GM12878 (cell line): ENCODE measurements at places on chromosomes 16 and 17. TPM values are rescaled to one million over a fixed set of nuclear protein-coding genes. Genes with fewer than 3 reads are reported as not detected.

Gene MYH13
- 0.03 TPM in 1 of 2 replicates, not detected in the other for total RNA-seq

GRCh38 chr17:28319598-28319935 lies 567 bp downstream of the TMEM97 start:
- H3K27me3 ChIP-seq, result no peaks in the 10 kb centered on the region
- peak overlapping the region; percentile 73 for H3K27ac ChIP-seq
- no peaks in the 10 kb centered on the region; the same call in 1 of the 2 replicates for H3K4me1 ChIP-seq
- DNase-seq, result no peak

DNA sequence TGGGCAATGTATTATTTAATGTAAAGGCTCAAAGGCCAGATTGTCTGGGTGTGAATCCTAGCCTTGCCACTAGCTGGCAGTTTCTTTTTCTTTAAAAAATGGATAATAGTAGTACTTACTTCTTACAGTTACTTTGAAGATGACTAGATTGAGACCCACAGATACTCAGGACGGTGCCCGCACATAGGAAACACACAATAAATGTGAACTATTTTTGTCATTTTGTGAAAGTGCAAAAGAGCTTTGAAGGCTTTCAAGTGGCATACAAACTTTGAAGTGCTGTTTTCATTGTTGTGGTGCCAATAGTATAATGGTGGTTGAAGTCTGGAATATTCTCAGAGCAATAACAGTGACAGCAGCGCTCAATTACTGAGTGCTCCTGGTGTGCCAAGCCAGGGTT lies 63.6 kb downstream of the OTOA start:
- H3K27me3 ChIP-seq, result no peaks in the 10 kb centered on the region
- H3K36me3 ChIP-seq, result no peaks in the 10 kb centered on the region
- H3K4me3 ChIP-seq, result no peak overlapping the region

DNA sequence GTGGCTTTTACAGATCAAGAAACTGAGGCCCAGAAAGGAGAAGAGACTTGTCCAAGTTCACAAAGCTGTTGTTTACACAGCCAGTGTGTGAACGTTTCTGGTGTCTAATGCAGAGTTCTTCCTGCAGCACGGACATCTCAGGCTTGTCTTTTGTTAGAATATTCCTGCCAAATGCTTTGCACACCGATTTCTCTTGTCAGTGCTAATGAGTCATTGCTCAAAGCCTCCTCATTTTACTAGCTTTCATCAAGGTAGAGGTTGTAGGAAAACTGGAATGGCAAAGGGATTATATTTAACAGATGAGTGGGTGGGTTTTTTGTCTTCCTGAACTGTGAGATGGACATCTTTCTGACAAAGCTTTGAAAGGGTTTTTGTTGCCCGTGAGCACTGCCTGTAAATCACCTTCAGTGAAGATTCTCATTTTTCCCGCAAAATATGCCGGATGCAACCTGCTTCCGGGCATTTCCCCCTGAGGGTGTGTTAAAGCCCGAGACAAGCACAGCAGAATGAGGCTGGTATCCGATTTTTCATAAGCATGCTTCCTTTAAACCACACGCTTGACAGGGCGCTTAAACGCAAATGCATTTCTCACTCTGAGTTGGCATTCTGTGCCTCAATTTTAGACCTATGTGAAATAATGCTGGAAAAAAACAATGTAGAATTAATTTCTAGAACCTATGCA lies 14.7 kb downstream of the PMM2 start:
- H3K36me3 ChIP-seq, result peaks cover 27% of the 10 kb centered on the region
- H3K4me3 ChIP-seq, result no peak overlapping the region
- DNase-seq, result no peak
- H3K27me3 ChIP-seq, result no peaks in the 10 kb centered on the region
- no peak overlapping the region for H3K27ac ChIP-seq

DNA sequence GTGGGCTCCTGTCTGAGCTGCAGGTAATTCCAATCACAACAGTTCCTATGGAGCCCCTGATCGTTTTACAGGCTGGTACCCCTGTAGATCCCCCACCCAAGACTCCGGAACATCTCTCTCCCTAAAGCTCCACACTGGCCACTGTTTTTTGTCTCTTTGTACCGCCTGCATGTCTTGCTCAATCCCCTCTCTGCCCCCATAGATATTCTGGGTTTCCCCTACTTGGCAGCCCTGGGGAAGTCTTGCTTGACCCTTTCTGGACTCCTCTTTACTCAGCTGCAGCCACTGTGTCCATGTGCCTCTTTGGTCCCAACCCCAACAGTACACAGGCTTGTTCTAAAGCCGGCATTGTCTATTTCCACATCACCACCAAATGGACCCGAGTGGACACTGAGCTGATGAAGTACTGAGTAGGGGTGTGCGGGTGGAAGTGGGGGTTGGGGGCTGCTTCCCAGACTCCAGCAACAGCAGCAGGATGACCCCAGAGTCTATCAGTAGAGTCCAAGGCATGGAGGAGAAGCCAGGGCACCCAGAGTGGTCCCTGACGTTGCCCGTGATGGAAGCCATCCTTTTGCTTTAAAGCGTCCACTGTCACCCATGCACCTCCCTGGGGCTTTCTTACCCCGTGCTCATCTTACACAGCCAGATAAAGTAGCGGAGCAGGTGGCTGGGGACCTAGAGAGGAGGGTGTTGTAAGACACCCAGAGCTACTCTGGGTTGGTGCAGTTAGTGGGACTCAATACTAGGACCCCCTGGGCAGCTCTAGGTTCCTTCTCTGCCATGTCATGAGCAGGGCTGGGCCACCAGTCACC lies 6.4 kb downstream of the CD300LB start:
- H3K27me3 ChIP-seq, result no peaks in the 10 kb centered on the region; the same call in 1 of the 2 replicates
- no peak overlapping the region for H3K27ac ChIP-seq
- no peak for DNase-seq
- H3K4me3 ChIP-seq, result no peak overlapping the region
- H3K4me1 ChIP-seq, result peaks cover 15% of the 10 kb centered on the region

- peak overlapping the region; percentile 80 for H3K27ac ChIP-seq
- no peaks in the 10 kb centered on the region for H3K27me3 ChIP-seq
- no peaks in the 10 kb centered on the region for H3K36me3 ChIP-seq
- DNase-seq, result peak; percentile 69
- no peak overlapping the region for H3K4me3 ChIP-seq
- H3K4me1 ChIP-seq, result peaks cover 47% of the 10 kb centered on the region
These were observed 5.1 kb downstream of the RAB37 start for GRCh38 chr17:74742153-74742515.

- H3K36me3 ChIP-seq, result no peaks in the 10 kb centered on the region
- no peak for DNase-seq
- no peak overlapping the region for H3K4me3 ChIP-seq
- H3K27ac ChIP-seq, result no peak overlapping the region
- H3K4me1 ChIP-seq, result peaks cover 9% of the 10 kb centered on the region
These were observed 6.2 kb downstream of the HOXB4 start for GRCh38 chr17:48571826-48572417.

- no peaks in the 10 kb centered on the region for H3K36me3 ChIP-seq
- DNase-seq, result no peak
- no peak overlapping the region for H3K27ac ChIP-seq
- no peaks in the 10 kb centered on the region for H3K27me3 ChIP-seq
These were observed 1.6 kb downstream of the KCNH4 start for GRCh38 chr17:42179335-42179734.

GRCh38 chr16:2475413-2476344 lies 752 bp downstream of the TBC1D24 start:
- H3K27me3 ChIP-seq, result no peaks in the 10 kb centered on the region
- H3K27ac ChIP-seq, result no peak overlapping the region
- peaks cover 12% of the 10 kb centered on the region for H3K4me1 ChIP-seq
- peak overlapping the region; percentile 71 for H3K4me3 ChIP-seq
- no peak for DNase-seq
- H3K36me3 ChIP-seq, result no peaks in the 10 kb centered on the region

GRCh38 chr16:53925107-53925410 lies 221.1 kb downstream of the FTO start:
- no peaks in the 10 kb centered on the region for H3K4me1 ChIP-seq
- no peak overlapping the region for H3K27ac ChIP-seq
- no peak overlapping the region for H3K4me3 ChIP-seq
- no peak for DNase-seq

GRCh38 chr16:85991425-85991824 lies 92.5 kb downstream of the IRF8 start:
- no peak overlapping the region for H3K4me3 ChIP-seq
- peaks cover 93% of the 10 kb centered on the region for H3K4me1 ChIP-seq
- H3K27me3 ChIP-seq, result no peaks in the 10 kb centered on the region
- H3K27ac ChIP-seq, result peak overlapping the region; percentile 100

DNA sequence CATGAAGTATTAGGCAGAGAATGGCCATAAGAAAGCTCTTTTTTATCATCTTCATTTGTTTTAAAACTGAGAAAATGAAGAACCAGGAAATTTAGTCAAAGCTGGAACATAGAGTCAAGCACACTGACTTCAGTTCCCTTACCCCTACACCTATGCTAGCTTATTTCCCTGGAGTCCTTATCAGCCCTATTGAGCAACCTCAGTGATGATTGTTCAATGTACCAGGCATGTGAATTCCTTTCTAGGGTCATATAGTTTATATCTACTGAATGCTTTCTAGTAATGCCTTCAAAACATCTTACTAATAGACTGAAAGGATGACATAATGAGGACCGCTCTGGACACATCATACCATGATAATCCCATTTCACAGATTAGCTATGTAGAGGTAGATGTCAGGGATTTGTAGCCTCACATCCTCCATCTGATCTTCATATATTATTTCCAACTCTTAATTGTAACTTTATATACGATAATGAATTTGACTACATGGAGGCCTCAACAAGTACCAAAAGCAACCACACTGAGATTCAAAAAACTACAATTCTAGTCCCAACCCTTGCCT lies 460.4 kb upstream of the DYNLRB2 start:
- no peak overlapping the region for H3K4me3 ChIP-seq
- H3K36me3 ChIP-seq, result no peaks in the 10 kb centered on the region
- H3K27ac ChIP-seq, result no peak overlapping the region
- H3K27me3 ChIP-seq, result no peaks in the 10 kb centered on the region
- no peak for DNase-seq

DNA sequence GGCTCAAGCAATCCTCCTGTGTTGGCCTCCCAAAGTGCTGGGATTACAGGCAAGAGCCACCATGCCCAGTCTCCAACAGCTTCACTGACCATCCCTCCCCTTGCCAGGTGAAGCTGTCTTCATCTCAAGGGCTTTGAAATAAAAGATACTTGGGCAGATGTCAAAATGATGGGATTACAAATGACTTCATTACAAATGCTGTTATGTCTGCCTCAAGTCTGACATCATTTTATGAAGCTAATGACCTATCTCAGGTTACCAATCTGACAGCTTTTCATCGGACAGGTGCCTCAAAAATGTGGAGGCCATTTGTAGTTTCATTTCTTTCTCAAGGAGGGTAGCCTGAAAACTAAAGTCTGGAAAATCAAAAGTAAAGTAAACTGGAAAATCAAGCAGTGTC lies 323.7 kb upstream of the TBX2 start:
- no peaks in the 10 kb centered on the region for H3K36me3 ChIP-seq
- no peak overlapping the region for H3K27ac ChIP-seq
- H3K4me1 ChIP-seq, result no peaks in the 10 kb centered on the region
- DNase-seq, result no peak

- H3K36me3 ChIP-seq, result peaks cover 3% of the 10 kb centered on the region
- no peaks in the 10 kb centered on the region for H3K27me3 ChIP-seq
- DNase-seq, result no peak
- no peaks in the 10 kb centered on the region for H3K4me1 ChIP-seq
These were observed 4.4 kb upstream of the RASL10B start for GRCh38 chr17:35726953-35727460.

GRCh38 chr17:7352910-7353635 lies 1.1 kb downstream of the KCTD11 start:
- no peaks in the 10 kb centered on the region for H3K27me3 ChIP-seq
- H3K4me3 ChIP-seq, result peak overlapping the region; percentile 88
- peaks cover 2% of the 10 kb centered on the region; the same call in 1 of the 2 replicates for H3K36me3 ChIP-seq

GRCh38 chr16:4692460-4693295 lies 684 bp upstream of the NUDT16L1 start:
- H3K4me3 ChIP-seq, result peak overlapping the region; percentile 71
- H3K27me3 ChIP-seq, result no peaks in the 10 kb centered on the region
- no peak for DNase-seq
- peaks cover 19% of the 10 kb centered on the region for H3K36me3 ChIP-seq
- H3K27ac ChIP-seq, result peak overlapping the region; percentile 13; the same call in 1 of the 2 replicates
- H3K4me1 ChIP-seq, result peaks cover 12% of the 10 kb centered on the region

DNA sequence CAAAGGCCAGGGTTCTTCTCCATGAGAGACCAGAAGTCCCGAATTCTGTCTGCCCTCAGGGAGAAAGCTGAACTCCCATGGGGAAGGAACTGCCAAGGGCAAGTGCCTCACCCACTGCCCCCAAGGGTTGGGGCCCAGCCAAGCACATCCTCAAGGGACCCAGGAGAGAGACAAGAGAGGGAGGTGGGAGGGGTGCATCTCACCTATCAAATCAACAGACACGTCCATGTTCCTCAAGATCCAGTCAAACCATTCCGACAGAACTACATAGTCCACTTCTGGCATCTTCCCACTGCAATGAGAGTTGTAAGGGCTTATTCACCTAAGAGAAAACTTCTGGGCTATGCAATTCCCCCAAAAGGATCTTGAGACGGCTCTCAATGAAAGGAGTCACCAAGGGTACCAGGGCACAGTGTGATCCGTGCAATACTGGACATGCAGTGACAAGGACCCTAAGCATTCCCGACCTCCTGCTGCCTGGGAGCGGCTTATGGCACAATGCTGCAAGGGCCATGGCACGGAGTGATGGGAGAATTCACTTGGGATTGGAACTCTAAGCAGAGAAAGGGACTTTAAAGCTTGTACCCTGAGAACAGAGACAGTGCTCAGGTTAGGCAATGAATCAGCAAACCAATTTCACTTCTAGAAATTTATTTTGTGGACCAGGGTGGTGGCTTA lies 32.2 kb downstream of the TK2 start:
- peak overlapping the region; percentile 84 for H3K27ac ChIP-seq
- H3K4me1 ChIP-seq, result peaks cover 57% of the 10 kb centered on the region
- DNase-seq, result no peak
- peak overlapping the region; percentile 11; the same call in 1 of the 2 replicates for H3K4me3 ChIP-seq
- no peaks in the 10 kb centered on the region for H3K27me3 ChIP-seq

DNA sequence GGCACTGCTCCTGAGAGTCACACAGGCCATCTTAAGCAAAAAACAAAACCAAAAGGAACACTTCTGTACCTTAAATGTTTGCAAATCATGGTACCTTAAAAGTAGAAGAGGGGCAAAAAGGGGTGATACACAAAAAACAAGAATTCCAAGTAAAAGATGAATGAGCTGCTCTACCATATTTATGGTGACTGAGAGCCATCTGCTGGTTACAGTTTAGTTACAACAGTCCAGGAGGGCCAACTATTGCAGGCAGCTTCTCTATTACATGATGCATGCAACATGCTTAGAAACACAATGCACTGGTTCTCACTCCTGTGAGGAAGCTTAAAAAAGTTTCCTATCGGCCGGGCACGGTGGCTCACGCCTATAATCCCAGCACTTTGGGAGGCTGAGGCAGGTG lies 53.5 kb downstream of the STX8 start:
- no peak overlapping the region for H3K27ac ChIP-seq
